ENCODE measurements at places on chromosomes 5 and 9.

GRCh38 chr9:110531776-110532175, 47.8 kb downstream of the SVEP1 start:
- DNase-seq, result no peak

DNA sequence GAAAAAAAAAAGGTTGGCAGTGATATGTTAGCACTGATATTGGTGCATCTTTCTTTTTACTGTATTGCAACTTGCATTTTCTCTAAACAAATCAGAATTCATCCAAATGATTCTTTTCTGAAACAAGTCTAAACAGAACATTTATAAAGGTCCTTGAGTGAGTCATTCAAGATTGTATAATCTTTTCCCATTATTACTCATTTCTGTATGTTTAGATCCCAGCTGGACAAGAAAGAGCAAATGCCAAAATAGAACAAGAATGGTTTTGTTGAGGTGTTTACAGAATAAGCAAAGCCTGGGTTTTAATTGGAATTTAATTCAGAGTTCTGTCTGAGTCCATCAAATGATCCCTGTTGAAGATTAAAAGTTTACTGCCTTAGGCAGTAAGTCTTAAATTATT, 112.3 kb downstream of the VCAN start:
- no peak for DNase-seq

DNA sequence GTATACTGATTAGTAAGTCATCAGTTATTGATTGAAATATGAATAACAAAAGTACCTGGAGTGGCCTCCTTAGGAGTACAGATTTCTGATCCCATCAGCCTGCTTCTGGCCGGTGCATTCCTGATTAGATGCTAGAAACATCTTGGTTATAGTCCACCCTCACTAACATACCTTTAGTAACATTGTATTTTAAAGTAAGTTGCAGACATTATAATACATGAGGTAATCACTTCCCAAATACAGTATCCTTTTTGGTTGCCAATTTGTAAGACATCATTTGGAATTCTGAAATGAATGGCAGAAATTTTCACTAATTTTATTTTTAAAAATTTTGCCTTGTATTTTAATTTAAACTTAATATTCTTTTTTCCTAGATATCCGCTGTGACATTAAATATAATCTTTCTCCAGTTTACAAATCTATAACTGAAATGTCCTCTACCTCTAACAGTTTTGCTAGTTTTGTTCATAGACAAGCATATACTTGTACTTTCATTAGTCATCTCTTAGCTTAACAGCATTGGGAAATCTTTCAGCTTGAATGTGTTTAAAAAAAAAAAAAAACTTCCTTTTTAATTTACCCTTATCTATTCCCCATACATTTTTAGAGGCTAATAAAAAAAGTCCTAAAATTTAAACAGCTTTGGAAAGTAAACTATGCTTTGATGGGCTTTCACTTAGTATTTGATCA, 178.9 kb downstream of the XRCC4 start:
- no peak for DNase-seq

GRCh38 chr9:83047839-83048775, 14.8 kb downstream of the RASEF start:
- no peak for DNase-seq

DNA sequence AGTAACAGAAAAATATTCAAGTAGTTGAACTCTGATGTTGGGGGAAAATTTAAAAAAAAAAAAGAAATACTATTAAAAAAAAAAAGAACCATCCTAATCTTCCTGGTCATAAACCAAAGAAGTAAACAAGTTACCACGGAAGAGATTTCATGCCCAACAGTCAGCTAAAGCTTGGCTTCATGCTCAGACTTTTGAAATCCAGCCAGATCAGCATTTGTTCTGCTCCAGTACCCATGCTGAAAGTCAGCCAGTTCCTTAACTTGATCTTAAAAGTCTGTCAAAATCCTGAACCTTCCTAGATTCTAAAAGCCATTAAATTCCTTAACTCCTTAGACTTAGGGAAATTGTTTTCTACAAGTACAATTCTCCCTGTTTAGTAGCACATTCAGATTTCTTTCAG, 908.7 kb upstream of the CDH9 start:
- no peak for DNase-seq

GRCh38 chr5:154517181-154517580, 39.2 kb upstream of the HAND1 start:
- DNase-seq, result no peak

DNA sequence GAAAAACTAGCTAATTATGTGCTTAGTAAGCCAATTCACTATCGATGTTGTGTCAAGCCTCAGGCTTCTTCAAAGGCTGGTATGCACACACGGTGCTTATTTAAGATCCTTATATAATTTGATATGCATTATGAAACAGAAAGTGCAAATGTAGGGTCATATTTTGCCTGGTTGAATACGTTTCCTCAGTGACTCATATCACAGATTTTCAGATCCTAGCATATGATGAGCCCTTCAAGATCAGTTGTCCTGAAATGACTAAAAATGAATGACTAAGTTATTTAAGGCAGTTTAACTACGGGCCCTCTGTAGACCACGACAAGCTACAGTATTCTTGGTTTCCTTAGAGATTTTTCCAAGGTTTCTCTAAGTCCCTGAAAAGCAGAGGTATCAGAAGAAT, 778.3 kb downstream of the PRELID2 start:
- no peak for DNase-seq

- DNase-seq, result no peak
These were observed 96.1 kb downstream of the JAKMIP2 start for GRCh38 chr5:147686421-147686820.

GRCh38 chr5:143862271-143862670, 50.3 kb downstream of the HMHB1 start:
- DNase-seq, result no peak

- no peak for DNase-seq
These were observed 64.4 kb downstream of the MCCC2 start for GRCh38 chr5:71651579-71651978.

GRCh38 chr5:122702524-122702875, 72.4 kb upstream of the SNX2 start:
- no peak for DNase-seq

- peak; percentile 25 for DNase-seq
These were observed 20.4 kb upstream of the UBAP1 start for GRCh38 chr9:34158362-34158869.

DNA sequence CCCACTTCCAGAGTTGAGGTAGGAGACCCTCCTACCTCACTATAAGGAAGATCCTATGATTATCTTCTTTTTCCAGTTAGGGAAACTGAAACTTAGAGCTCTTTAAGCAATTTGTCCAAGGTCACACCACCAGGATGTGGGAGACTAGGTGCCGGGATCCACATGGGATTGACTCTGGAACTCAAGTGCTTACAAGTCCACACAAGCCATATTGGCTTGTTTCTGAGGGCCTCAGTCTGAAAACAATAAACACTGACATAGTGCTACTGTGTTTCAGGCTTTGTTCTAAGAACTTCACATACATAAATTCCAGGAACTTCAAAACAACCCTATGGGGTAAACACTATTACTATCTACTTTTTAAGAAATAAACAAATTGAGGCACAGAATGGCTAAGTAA, 481.3 kb downstream of the ZSWIM6 start:
- no peak for DNase-seq

DNA sequence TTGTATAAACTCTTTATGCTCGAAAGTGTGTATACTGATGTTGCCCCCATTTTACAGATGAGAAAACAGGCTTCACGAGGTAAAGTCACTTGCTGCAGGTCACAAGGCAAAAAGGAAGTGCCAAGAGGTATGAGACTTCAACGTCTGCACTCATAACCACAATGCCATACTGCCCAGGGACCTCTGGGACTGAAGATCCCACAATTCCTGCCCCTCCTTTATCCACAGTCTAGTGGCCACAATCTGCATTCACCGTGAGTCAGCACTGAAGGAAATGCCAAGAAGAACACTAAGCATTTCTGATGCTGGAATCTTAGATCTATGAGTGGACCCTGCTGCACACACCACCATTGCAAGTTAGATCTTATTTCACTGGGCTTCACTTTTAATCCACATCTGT, 37.3 kb downstream of the MED27 start:
- DNase-seq, result no peak

DNA sequence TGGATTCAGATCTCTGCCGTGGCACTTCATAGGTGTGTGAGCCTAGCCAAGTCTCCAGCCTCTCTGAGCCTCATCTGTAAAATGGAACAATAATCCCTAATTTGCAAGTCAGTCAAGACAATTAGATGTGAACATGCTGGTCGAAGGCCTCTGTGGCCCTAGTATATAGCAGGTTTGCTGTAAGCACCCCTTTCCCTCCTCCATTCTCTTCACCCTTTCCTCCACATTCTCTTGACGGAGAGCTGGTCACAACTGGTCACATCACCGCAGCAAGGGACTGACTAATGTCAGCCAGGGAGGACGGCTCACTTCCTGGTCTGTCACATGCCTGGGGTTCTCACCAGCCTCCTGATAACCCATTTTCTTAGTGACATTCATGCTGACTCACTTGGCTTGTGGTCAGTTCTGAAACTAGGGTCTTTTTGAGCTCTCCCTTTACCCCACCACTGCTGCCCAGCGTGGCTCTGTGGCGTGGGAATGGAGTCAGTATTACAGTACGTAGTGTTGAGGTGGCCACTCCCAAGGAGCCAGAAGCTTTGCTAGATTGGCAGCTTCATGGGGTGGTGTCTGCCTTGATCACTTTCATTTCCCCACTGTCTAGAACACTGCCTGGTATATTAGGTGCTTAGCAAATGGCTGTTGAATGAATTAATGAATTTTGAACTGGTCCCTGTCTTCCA, 47.8 kb downstream of the ERGIC1 start:
- DNase-seq, result no peak

DNA sequence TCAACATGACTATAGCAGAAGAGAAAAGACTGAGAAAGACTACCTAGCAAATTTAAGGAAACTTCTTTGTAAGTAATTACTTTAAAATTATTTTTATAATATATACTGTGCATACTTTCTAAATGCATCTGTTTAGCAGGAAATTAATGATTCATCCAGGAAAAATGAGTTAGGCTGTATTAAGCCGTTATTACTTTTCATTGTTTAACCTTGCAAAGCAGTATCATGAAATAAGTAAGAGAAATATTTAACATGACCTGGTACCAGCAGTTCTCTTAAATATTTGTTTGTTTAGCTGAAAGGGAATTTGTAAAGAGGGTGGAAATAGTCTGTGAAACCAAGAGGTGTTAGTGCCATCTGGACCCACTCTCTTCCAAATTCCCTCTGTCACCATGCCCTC, 175.0 kb downstream of the GNAQ start:
- DNase-seq, result no peak

GRCh38 chr9:76987594-76988200, 31.8 kb upstream of the FOXB2 start:
- DNase-seq, result peak; percentile 38

DNA sequence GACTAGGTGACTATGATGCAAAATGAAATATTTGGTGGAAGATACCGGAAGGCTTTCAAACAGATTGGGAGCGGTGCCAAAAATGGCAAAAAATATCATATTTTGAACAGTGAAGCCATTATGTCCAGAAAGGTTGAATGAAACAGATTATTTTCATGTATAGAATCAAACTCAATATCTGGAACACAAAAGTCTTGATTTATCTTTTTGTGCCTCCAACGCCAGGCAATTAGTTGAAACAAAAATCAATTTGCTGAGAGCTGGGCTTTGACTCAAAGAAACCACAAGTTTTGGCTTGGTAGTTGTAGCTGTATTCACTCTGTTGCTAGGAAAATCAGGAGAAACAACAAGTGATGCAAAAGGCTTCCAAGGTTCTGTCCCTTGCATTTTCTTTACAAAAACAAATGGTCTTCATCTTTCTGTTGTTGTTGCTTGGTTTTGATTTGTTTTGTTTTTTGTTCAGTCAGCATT, 421.7 kb upstream of the TYRP1 start:
- no peak for DNase-seq

GRCh38 chr9:92308893-92309292, 15.4 kb upstream of the IARS1 start:
- DNase-seq, result no peak

DNA sequence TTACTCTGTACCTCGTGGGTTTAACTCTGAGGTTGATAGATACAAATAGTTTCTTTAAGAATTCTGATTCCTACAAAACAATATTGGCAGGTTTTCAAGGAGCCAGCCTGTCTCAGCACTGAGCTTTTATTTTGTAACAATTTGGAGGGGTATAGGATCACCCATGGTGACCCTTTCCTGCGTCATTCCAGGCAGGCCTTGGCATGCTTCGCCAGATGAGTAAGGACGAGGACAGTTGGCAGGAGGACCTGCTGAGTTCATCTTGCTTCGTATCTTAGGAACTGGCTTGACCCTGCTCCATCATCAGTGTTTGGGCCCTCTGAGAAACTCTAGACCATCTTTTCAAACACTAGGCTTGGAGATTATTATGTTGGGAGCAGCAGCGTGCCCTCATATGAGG, 17.9 kb downstream of the ZNF462 start:
- DNase-seq, result no peak

GRCh38 chr9:130185490-130186031, 13.4 kb downstream of the NCS1 start:
- no peak for DNase-seq

DNA sequence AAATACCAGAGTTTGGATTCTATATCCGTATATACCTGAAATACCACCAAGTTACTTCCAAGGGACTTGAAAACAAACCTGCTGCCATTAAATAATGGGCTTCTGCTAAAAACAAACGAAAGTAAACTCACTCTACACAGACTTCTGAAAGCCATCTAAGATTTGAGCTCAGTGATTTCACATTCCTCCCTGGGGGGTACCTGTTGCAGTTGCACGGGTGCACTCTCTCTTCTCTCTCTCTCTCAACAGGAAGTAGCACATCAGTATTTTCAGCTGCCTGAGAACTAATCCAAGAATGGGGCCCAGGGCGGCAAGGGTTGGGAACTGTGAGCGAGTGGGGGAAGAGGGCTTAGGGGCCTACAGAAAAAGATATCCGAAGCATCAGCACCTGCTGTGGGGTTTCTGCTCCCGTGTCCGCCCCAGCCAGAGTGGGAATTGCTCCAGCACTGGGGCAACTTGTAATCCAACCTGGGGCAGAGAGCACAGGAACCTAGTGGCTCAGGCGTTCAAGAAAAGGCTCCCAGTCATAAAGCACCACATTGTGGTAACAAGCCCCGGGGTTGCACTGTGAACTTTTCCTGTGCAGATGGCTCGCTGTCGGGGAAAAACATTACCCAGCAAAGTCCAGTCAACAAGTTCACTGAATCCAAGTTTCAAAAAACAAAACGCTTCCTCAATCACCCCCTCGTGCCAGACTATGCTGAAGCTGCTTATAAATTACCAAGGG, 99.8 kb downstream of the EFNA5 start:
- peak; percentile 66 for DNase-seq

GRCh38 chr5:173410459-173411233, 82.4 kb upstream of the STC2 start:
- no peak for DNase-seq

DNA sequence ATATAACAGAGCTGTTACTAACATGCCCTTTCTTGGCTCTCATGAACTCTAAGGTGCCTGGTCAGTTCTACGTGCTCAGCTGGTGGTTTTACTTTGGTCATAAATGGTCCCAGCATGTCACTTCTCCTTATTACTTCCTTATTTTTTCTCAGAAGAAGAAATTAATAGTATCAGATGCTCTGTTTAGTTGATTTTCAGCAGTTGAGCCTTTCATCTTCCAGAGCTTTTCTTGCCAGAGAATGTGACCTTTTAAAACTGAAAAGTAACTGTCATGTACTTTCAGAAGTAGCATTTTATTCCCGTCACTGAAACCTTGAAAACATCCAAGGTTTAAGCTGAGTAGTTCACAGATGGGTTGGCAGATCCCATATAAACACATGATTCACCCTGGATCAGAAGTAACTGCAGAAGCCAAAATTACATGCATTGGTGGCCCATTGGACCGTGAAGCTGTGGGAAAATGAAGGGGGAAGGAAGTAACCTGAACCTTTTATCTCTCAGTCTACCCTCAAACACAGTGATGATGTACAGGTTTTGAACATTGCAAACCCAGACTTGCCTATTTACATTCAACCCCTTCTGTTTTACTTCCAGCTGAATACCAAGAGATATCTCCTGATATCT, 50.5 kb downstream of the HACD4 start:
- DNase-seq, result no peak
